ENCODE measurements at places on chromosomes 16 and 17.
A peak's percentile ranks its signal among the peaks of the same experiment; 100 is the strongest.

GRCh38 chr17:13757871-13758270 lies 156.1 kb upstream of the HS3ST3A1 start:
- no peak for DNase-seq

GRCh38 chr17:45353043-45353442 lies 36.2 kb upstream of the MAP3K14 start:
- no peak for DNase-seq

- DNase-seq, result peak; percentile 75
Measured at GRCh38 chr17:38867968-38868816, 1.7 kb upstream of the LASP1 start.

DNA sequence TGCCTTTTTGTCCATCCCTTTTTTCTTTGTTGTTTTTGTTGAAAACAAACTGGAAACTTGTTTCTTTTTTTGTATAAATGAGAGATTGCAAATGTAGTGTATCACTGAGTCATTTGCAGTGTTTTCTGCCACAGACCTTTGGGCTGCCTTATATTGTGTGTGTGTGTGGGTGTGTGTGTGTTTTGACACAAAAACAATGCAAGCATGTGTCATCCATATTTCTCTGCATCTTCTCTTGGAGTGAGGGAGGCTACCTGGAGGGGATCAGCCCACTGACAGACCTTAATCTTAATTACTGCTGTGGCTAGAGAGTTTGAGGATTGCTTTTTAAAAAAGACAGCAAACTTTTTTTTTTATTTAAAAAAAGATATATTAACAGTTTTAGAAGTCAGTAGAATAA lies 4.9 kb downstream of the SOX9 start:
- no peak for DNase-seq

DNA sequence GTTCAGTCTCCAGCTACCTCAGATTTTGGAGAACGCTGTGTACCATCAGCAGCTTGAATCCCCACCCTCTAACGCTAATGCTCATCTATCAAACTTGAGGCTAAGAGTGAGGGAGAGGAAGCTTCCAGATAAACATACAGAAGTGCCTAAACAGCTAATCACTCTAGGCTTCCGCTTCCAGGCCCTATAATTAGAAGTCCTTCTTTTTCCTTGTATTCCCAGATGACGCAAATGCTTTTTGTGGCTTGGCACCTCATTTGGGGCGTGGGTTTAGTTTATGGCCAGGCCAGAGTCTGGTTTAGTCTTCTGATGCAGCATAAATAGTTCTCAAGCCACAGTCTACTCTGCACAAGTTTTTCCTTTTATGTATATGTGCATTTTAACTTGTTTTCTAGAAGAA lies 263.4 kb downstream of the BCAS3 start:
- DNase-seq, result no peak

DNA sequence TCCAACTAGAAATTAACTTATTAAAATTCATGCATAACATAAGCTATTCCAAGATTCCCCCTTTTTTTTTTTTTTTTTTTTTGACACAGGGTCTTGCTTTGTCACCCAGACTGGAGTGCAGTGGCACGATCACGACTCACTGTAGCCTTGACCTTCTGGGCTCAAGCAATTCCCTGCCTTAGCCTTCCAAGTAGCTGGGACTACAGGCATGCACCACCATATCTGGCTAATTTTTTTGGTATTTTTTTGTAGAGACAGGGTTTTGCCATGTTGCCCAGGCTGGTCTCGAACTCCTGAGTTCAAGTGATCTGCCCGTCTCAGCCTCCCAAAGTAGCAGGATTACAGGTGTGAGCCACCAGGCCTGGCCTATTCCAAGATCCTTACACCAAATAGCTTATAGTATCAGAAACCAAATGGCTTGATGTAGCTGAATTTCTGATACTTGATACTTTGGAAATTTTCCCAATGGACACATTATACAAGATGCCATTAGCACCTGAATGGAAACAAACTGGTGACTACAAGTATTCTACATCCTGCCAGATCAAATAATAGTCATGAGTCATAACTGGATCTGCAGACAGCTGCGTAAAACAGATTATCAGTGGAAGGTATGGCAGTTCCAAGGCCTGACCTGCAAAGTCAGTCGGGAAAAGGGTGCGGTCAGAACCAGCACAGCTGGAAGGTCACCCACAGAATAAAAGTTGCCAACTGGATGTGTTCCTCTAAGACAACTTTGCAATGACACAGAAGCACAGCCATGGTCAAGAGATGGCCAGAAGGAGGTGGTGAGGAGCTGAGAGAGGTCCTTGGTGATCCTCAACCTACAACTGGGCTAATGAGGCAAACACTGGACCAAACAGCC lies 14.5 kb downstream of the TUBG1 start:
- DNase-seq, result peak; percentile 89

GRCh38 chr16:62391134-62391533 lies 354.9 kb upstream of the CDH8 start:
- DNase-seq, result no peak

GRCh38 chr17:64547319-64547718 lies 40.5 kb downstream of the CEP95 start:
- no peak for DNase-seq

- DNase-seq, result no peak
Measured at GRCh38 chr16:87123356-87124001, 193.7 kb downstream of the C16orf95 start.

DNA sequence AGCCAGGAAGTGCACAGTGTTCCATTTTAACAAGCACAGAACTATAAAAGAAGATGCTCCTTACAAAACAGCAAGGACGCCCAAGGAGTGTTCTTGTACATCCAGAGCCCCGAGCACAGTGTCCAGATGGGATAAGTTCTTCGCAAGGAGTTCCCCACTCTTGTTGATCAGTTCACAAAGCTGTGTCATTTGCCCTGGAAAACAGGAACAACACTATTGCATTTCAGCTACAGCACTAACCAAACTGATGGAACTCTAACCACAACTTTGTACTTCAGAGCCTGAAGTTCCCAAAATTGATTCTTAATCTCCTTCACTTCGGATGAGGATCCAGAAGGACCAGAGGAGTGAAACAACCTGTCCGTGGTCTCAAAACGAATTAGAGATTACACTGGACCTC lies 5.1 kb downstream of the COPS3 start:
- no peak for DNase-seq

GRCh38 chr17:74646231-74646630 lies 22.7 kb upstream of the CD300E start:
- peak; percentile 16 for DNase-seq

DNA sequence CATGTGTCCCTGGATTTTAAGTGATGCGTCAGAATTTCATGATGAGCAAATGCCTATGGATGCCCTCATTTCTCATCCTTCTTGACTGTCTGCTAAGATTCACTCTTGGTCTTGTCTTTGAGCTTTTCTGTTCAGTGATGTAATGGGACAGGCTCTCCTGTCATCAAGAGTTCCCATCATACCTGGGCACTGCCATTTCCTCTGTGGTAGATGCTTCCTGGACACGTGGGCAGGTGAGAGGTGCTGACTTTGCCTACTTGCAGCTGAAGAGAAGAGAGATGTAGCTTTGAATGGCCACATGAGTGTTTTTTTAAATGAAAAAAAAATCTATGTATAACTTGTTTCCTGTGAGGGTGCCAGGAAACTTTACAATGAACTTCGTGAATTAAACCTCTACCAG lies 557.7 kb downstream of the MAF start:
- DNase-seq, result no peak

DNA sequence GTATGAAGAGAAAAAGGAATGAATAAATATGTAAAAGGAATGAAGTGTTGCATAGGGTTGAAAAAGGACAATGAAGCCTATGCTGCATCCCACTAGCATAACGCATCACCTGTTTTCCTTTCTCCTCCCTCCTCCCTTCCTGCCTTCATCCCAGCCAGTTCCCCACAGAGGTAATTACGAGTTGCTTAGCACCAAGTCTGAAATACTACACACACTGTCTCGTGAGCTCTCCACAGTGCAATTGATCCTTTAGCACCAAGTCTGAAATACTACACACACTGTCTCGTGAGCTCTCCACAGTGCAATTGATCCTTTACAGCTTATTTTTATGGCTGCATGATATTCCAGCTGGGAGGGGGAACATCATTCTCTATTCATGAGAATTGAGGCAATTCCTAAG lies 1.1 kb upstream of the DRC7 start:
- DNase-seq, result no peak

Measured in erythroblast (primary cell).